ENCODE measurements at places on chromosomes 11 and 22.

DNA sequence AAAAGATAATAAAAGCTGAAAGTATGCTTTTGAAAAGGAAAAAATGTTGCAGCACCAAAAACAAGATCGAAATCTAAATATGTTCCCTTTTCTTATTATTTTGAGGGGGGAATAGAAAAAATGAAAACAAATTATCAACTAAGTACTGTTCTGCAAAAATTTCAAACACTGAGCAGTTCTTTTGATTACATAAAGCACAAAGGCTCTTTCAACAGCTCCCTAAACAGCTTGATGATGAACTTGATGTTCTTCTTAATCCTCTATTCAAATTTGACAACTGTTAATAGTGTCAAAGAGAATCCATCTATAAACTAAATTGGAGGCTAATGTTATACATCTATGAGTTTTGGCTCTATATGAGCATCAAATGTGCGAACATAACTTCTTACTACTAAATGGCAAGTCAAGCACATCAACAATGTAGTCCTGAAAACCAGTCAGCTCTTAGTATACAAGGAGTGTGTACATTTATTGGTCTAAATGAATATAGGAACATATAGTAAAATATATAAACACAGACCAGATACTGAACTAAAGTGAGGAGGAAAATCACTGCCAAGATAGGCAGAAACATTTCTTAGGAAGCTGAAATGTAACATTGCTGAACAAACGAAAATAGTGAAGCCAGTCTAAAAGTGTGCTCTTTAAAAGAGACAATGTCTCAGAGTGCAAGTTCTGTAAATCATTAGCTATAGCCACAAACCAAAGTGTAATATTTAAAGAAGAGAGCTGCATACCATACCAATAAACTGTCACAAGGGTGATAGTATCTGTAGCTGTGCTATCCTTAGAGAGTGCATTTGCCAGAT is 94.3 kb downstream of the SOX6 start:
- DNase-seq = no peak

- no peak for DNase-seq
Measured at GRCh38 chr11:36162883-36163434, 126.3 kb downstream of the COMMD9 start.

DNA sequence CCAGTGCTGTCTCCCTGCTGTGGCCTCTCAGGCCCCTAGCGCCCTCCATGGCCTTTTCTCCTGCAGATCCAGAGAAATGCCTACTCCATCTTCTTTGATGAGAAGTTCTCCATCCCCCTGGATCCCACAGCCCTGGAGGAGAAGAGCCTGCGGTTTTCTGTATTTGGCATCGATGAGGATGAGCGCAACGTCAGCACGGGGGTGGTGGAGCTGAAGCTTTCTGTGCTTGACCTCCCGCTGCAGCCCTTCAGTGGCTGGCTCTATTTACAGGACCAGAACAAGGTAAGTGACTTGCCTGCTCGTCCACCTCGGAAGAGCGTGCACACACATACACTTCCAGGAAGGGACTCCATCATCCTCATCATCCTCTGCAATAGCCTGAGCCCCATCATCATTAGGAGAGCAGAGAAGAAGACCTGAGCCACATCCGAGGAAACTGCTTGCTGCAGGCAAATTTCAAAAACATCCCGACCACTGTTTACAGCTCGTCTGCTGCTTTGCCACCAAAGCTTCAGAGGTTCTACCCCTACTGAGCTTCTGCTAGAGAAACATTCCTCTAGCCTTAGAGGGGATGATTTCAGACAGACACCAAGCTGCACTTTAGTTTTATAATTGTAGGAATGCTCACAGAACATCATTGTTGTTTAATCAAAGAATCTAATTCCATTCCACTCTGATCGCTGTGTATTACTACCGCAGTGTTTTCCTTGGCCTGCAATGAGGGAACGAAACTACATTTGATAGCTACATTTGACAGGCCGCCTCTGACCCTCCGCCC is 12.9 kb upstream of the RHOD start:
- DNase-seq = no peak

GRCh38 chr11:123200264-123200663 is 5.2 kb upstream of the CLMP start:
- no peak for DNase-seq

DNA sequence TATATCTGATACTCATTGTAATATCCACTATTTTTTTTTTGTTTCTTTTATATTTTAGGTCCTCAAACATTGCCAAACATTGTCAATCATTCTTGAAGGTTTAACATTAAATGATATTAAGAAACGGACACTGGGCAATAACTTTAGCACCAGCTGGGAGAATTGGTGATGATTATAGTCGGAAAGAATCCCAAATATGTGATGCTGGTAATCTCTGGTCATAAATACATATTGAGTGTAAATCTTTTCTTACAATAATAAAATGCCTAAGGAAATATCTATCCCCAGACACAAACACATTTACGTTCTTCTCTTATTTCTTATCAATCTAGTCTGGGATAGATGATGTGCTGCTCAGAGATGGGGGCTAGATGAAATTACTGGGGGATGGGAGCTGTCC is 25.2 kb downstream of the OR51E2 start:
- no peak for DNase-seq

- DNase-seq = no peak
Measured at GRCh38 chr11:57761301-57762234, at the start of gene CTNND1. CTNND1 (plus strand) TSS chr11:57761802; CDS start chr11:57791479, 29,677 bp downstream.

- no peak for DNase-seq
Measured at GRCh38 chr11:86802601-86803051, 2.3 kb downstream of the PRSS23 start.

GRCh38 chr11:40292721-40293508 is 1166.5 kb downstream of the LRRC4C start:
- no peak for DNase-seq

- no peak for DNase-seq
Measured at GRCh38 chr11:9091044-9091922, at the start of gene SCUBE2. SCUBE2 (minus strand) TSS chr11:9091599; CDS start chr11:9091528, 71 bp downstream.

GRCh38 chr22:24161909-24162308 is 19.4 kb upstream of the SUSD2 start:
- DNase-seq = no peak

GRCh38 chr11:132112846-132113245 is 742.4 kb downstream of the NTM start:
- DNase-seq = no peak
